Panc1 (cell line): ENCODE measurements at places on chromosomes 3 and 15. TPM values are rescaled to one million over a fixed set of nuclear protein-coding genes. Genes with fewer than 3 reads are reported as not detected.

Gene SRGAP3
- total RNA-seq, result 0.82 TPM

Gene TIMP4
- not detected for total RNA-seq

Gene TMEM158
- total RNA-seq, result 7.3 TPM

Gene SPESP1
- not detected for total RNA-seq

Gene GHSR
- total RNA-seq, result not detected

Gene RARB
- total RNA-seq, result not detected

Gene FBXO40
- not detected for total RNA-seq

Gene CPB1
- total RNA-seq, result 4.4 TPM

Gene ISLR2
- 0.36 TPM for total RNA-seq

Gene HIGD1A
- 74.6 TPM for total RNA-seq

Gene TMEM45A
- 8.6 TPM for total RNA-seq

Gene PLA2G4D
- not detected for total RNA-seq

Gene IL12A
- total RNA-seq, result not detected

Gene CLRN1
- not detected for total RNA-seq

Gene CCR3
- total RNA-seq, result not detected

Gene CNOT10
- total RNA-seq, result 26.1 TPM

Gene LRRC3B
- not detected for total RNA-seq

Gene SEMA6D
- total RNA-seq, result 0.03 TPM

Gene SLC6A1
- not detected for total RNA-seq

Gene STRIT1
- not detected for total RNA-seq

Gene XXYLT1
- total RNA-seq, result 26.0 TPM

Gene CCDC50
- total RNA-seq, result 89.3 TPM
